ENCODE measurements at places on chromosomes 16 and 17.

DNA sequence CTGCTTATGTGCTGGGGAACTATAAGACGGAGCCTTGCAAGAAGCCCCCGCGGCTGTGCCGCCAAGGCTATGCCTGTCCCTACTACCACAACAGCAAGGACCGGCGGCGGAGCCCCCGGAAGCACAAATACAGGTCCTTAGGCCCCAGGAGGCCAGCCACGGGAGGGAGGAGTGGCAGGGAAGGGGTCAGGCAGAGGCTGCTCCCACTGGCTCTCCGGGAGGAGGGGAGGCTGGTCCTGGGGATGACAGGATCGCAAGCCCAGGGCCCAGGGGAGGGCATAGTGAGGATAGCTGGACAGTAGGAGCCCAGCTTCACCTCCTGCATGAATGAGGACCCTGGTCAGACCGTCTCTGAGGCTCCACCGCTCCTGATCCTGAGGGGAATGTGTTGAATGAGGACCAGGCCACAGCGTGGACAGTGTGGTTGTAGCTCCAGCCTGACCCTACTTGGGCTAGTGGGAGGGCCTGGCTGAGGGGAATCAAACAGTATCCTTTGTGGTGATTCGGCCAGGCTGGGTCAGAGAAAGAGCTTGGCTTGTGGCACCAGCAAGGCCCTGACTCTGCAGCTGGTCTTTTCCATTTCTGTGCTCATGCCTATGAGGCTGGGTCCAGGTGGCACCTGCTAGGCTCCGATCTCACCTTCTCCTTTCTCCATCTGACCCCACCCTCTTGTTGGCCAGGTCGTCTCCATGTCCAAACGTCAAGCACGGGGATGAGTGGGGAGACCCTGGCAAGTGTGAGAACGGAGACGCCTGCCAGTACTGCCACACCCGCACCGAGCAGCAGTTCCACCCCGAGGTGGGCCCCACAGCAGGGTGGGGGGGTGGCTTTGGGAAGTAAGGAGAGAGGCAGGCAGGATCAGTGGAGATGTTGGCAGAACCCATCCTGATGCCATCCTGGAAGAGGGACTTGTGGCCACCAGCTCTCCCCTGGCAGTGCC lies 28.7 kb downstream of the UNK start:
- DNase-seq: no peak

DNA sequence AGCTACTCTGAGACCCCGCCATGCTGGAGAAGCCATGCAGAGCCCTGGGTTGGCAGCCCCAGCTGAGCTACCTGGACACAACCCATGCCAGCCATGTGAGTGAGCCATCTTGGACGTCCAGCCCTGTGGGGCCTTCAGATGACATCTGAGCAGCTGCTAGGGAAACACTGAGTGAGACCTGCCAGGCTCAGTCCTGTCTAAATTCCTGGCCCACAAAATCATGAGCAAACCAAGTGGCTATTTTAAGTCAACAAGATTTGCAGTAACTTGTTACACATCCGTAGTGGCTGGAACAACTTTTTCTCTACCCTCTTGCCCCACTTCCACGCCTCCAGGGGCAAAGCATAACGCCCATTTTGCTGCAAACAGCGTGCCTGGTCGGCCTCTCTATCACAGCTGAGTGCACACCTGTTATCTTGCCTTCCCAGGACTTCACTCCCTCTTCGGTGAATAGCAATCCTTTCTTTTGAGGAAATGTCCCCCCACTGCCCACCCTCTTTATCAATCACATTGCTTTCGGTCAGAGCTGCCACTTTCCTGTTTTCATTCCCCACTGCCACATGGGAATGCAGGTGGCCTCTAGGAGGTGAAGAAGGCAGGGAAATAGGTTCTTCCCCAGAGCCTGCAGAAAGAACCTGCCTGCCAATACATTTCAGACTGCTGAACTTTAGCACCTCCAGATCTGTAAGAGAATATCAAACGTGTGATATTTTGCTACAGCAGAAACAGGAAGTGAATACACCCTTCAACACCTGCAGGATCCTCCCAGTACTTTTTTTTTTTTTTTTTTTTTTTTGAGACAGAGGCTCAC lies 7.4 kb upstream of the SCIMP start:
- no peak for DNase-seq

GRCh38 chr17:6523330-6523729 lies 33.0 kb downstream of the PITPNM3 start:
- DNase-seq: no peak

DNA sequence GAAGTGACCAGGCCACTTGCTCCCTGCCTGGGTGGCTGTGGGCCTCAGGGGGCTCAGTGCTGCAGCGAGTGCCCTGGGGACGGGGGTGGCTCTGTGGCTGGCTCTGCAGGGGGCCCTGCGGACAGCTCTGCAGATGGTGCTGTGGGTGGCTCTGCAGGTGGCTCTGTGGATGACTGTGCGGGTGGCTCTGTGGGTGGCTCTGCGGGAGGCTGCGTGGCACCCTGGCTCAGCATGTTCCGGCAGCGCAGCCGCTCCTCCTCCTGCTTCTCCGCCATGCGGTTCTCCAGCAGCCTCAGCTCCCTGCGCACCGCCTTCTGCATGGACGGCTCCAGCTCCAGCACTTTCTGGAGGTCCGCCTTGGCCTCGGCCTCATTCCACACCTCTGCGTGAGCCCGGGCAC lies 9.5 kb downstream of the AIPL1 start:
- no peak for DNase-seq

DNA sequence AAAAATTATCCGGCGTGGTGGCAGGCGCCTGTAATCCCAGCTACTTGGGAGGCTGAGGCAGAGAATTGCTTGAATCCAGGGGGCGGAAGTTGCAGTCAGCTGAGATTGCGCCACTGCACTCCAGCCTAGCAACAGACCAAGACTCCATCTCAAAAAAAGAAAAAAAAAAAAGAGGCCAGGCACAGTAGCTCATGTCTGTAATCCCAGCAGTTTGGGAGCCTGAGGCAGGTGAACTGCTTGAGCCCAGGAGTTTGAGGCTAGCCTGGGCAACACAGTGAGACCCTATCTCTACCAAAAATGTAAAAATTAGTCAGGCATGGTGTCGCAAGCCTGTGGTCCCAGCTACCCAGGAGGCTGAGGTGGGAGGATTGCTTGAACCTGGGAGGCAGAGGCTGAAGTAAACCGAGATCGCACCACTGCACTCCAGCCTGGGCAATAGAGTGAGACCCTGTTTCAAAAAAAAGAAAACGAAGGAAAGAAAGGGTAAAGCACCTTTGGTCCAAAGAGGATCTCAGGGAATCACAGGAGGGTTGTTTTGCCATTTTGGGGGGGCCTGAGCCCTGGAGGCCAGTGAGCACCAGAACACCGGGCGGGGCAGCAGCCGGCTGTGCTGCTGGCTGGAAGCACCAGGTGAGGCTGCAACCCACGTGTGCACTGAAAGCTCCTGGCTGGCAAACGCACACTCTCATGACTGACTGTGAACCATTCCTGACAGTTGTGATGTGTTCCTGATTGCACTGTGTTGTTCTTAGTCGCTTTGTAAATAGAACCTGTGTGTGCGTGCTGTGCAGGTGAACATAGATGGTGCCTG lies 18.4 kb downstream of the HS3ST6 start:
- no peak for DNase-seq

DNA sequence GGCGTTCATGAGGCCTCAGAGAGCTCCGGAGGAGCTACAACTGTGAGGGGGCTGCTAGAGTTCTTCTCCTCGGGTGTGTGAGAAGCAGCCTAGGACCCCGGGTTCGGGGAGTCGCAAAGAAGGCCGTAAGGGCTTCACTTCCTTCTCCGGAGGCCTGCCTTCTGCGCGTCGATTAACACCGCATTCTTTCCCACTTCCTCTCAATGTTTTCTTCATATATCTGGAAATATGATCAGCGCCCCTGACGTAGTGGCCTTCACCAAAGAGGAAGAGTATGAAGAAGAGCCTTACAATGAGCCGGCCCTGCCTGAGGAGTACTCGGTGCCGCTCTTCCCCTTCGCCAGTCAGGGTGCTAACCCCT lies 449 bp downstream of the SMCR8 start:
- no peak for DNase-seq

GRCh38 chr17:77372444-77373298 lies 231.9 kb downstream of the SEC14L1 start:
- DNase-seq: no peak

DNA sequence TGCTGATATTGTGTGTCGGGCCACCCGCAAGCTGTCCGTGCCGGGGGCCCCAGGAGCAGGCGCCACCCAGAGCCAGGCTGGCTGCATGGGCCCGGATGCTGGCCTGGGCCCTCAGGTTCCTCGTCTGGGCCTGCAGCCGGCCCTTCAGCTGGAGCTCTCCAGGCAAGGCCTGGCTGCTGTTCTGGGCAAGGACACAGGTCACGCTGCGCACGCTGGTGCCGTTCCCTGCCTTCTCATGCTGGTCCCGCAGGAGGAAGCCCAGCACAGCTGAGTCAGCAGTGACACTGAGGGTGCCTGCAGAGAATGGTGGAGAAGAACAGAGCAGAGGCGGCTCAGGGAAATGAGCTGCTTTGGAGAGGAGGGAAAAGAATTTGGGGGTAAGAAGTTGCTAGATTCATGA lies 79.9 kb downstream of the RMI2 start:
- no peak for DNase-seq

DNA sequence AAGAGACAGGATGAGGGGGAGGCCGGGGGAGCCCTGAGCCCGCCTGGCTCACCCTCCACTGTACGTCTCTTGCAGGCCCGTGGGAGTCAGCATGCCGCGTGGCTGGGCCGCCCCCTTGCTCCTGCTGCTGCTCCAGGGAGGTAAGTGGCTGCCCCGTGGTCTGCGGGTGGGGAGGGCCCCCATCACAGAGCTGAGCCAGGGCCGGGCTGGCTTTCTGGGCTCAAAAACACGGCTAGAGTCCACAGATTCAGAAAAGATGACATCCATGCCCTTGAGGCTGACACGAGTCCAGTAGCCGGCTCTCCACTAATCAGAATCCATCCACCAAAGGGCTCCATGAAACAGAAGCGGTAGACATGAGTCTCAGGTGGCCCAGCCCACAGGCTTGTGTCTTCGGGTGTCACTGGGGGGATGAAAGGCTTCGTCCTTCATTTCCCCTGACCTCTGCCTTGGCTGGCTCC lies 28.0 kb downstream of the IL21R start:
- DNase-seq: no peak

DNA sequence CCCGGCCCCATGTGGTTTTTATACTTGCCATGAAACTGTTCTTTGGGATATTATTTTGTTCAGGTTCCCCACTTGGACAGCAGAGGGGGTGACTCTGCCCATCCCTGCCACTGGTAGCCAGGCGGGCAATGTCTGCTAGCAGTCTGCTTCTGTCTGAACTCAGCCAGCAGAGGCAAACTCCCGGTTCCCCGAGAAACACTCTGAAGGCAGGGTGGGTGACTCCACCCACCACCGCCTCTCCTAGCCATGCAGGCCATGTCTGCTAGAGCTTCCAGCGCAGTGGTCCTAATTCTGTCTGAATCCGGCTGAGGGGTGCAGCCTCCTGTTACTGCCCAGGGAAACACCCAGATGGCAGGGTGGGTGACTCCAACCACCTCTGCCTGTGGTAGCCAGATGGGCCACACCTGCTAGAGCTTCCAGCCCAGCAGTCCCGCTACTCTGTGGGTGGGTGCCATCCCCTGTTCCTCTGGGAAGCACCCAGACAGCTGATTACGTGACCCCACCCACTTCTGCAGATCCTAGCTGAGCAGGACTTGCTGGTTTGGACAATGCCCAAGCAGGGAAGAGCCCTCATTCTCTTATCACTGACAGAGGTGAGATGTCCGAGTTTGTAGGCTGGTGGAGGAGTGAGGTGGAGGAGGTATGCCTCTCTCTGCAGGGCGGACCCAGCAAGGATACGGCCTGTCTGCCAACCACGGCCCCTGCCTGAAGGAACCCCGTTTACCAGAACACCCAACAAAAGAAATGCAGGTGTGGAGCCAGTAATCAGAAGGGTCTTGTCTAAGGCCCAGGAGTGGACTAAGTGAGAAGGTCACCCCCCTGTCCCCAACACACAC lies 22.4 kb downstream of the NLRP1 start:
- DNase-seq: no peak

GRCh38 chr16:90020260-90020837 lies 1.1 kb upstream of the DBNDD1 start:
- no peak for DNase-seq

DNA sequence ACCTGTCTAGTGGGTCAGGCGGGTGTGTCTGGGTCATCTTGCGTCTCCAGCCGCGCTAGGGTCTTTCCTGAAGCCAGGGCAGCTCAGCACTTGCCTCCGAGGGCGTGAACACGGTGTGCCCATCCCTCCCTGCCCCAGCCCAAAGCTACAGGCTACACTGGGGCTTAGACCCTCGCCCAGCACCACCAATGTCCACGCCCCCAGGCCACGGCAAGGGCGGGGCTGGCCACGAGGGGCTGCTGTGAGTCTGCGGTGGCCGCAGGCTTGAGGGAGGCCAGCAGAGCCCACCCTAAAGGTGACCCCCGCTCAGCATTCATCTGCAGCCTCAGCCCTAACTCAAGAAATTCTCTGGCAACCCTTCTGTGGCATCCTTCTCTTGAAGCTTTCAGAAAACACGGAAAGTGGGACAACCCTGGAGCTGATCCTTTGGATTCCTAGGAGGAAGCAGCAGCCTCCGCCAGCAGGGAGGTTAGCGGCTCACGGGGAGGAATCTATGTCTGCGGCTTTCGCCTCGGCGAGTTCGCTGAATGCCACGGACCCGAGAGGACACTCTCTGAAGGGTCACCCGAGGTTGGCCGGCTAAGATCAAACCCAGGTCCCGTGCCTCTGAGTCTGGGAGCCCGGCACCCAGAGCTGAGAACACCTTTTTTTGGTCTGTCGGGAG lies 41.7 kb downstream of the TIMM22 start:
- no peak for DNase-seq

DNA sequence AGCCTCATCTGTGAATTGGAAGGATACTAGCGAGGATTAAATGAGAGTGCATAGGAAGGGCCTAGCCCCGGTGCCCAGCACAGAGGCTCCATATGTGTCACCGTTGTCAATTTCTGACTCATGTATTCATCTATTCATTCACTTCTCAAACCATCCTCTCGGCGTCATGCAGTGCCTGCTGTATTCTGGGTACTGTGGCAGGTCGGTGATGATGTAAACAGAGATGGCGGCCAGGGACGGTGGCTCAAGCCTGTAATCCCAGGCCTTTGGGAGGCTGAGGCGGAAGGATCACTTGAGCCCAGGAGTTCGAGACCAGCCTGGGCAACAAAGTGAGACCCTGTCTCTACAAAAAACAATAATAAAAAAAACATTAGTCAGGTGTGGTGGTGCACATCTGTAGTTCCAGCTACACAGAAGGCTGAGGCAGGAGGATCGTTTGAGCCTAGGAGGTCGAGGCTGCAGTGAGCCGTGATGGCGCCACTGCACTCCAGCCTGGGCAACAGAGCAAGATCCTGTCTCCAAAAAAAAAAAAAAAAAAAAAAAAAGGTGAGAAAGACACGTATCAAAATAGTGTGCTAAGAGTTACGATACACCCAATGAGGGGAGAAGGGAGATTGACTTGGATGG lies 4.3 kb upstream of the PPP1R1B start:
- no peak for DNase-seq
